ENCODE measurements at places on chromosomes 13 and 19.

DNA sequence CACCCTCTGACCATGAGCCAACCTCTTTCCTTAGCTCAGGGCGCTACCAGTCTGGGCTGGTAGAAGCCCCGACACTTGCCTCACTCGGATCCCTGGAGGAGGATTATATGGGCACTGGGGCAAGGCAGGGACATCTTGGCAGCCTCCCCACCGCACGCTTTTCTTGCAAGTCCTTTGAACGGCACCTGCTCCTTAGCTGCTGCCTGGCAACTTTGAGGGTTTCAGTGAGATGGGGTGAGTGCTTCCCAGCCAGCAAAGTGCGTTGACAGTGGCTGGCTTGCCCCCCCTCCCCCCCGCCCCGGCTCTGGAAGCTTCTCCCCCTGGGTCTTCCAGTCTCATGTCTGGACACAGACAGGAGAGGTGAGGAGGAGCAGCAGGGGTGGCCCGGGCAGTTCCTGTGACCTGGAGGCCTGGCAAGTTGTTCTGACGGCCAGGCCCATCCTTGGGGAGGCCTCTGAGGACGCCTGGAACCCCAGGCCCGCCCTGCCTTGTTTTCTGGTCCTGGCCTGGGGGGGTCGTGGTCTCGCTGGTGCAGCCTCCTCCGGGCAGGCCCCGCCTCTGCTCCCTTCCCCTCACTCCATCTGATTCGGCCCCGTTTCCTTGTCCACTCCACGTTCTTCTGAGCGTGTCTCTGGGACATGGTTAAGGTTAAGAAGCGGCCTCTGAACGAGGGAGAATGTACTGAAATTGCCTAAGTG, 75.2 kb downstream of the ATP11A start:
- DNase-seq = no peak

DNA sequence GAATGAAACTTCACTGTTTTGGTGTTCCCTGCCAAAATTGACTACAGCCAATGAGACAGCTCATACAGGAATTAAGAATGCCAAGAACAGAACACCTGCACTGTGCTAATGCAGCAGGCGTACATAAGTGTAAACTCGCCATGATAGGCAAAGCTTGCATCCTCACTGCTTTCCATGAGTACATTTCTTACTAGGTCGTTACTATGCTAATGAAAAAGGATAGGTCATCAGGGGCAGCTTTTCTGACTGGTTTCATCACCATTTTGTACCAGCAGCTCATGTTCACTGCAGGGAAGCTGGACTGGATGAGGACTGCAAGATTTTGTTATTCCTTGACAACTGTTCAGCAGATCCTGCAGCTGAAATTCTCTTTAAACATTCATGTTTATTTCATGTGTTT, 1383.8 kb downstream of the EFNB2 start:
- DNase-seq = no peak

GRCh38 chr13:81874681-81875661, 1534.0 kb upstream of the SPRY2 start:
- DNase-seq = no peak

DNA sequence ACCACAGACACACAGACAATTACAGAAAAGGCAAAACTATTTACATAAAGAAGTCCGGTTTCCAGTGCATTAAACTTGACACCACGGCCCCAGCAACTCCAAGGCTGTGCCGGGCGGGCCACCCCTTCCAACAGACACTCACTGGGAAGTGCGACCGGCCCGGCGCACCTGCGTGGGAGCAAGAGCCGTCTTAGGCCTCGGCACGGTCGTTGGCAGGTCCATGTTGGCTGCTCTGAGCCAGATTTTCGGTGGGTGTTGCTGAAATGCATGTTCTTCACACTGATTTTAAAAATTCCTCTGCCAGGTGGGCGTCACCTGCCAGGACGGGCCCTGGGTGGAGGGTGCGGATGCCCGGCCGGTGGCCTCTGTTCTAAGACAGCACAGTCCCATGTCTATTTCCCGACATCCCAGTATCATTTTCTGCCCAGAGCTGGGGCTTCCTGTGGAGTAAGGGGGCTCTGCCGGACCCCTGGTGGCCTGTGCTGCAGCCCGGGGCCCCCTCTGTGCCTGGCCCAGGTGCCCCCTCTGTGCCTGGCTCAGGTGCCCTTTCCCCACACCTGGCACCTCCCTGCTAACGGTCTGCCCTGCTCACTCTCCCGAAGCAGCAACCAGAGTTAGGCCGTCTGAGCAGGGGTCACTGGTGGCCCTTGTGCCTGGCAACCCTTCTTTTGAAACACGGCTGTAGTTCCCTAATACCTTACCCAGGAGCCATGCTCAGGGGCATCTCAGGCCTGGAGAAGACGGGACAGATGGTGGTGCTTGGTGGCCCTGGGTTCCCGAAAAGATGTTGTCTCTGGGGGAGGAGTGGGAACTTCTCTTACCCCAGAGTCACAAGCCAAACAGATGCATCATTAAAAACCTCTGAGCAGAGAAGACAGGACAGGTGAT, 9.2 kb downstream of the TMEM255B start:
- DNase-seq = no peak

DNA sequence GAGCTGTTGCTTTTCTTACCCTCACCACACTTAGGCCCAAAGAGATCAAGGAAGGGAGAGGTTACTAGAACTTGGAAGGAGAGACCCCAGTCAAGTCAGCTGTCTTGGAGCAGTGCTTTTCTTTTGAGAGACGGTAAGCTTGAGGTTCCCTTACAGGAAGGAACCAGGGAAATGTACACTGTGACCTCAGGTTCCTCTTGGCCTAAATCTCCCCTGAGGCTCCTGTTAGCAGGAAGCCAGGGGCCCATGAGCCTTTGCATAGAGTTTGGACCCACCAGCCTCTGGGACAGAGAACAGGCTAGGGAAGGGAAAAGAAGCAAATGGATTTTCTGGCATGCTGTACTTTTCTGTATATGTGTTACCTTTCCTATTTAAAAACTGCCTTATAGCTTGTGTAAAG, 5.9 kb upstream of the GPR18 start:
- no peak for DNase-seq

All from cortex of kidney (tissue), 1 donor.